ENCODE measurements at places on chromosomes 12 and 14.

DNA sequence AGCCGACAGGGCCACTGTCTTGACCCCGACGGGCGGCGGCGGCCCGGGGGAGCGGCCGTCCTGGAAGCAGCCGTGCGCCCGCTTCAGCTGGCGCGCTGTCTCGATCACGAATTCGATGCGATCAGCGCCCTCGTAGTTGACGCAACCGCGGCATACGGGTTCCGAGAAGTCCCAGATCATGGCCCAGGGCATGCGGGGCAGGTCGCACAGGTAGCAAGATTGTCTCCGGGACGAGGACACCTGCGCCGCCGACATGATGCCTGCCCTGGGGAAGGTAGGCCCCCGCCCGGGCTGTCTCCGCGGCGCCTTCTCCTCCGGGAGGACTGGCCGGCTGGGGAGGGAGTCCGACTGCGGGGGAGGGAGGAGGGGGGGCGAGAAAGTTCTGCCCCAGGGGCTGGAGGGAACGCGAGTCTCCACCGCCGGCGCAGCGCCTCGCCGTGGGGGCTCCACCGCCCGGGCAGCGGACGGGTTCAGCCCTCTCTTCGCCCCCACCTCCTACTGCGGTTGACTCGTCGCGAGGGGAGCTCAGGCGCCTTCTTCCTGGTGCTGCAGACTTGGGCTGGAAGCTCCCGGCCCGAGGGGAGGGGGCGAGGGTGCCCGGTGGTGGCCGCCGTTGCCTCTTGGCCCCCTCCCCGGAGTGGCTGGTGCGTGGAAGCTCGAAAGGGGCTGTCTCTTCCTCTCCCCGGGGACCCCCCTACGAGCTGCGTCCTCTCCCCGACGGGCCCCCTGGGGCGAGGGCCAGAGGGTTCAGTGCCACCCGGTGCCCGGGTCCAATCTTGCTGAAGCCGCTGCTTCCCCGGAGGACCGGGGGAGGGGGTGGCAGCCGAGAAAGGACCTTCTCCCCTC is 747 bp downstream of the IRF2BPL start:
- DNase-seq: peak; percentile 73

DNA sequence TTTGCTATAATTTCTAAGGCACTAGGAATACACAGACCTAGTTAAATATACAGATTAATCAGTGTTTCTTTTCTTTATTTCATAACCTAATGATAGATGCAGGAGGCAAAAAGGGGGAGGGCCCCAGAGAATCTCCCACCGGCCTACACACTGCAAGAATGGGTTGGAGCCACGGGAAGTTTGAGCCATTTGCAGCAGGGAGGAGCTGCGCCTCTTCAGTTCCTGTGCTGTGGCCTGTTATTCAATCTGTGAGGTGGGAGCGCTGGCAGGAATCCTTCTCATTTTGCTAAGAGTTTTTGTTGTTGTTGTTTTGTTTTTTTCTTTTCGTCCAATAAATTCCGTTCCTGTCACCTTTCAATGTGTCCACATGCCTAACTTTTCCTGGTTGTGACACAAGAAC is 251.3 kb upstream of the RPL10L start:
- no peak for DNase-seq

DNA sequence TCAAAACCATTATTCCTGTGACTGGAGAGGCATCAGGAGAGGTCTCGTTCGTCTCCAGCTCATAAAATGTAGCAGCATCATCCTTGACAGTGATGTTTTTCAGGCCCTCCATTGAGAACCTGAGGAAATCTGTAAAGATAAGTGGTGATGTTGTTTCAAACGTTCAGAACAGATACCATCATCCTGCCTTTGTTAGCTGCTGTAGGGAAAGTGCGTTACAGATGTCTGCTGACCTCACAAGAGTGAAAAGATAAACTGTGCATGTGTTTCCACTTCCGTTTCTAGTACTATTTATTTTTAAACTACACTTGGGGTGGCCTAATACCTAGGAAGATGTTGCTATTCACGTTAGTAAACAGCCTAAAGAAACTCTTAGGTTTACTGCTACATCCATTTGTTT is 28.4 kb downstream of the BCL2L14 start:
- DNase-seq: no peak

DNA sequence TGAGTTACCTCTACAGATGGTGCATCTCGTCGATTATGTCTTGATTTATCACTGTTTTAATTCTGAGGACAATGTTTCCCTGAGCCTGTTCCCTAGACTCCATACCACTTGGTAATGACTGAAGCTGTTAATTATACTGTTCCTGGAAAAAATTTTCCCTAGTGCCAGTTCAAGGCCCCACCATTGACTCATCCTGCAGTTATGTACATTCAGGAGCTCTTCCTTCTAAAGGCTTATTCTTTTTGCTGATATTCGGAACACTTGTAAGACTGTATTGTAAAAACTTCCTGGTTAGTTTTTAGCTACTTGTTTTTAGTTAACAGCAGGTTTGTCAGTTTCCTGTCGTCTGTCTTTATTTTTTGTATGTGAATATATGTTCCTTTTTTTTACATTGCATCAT is 30.4 kb upstream of the PPP2R5E start:
- peak; percentile 43 for DNase-seq

- DNase-seq: no peak
Measured at GRCh38 chr12:122412851-122413433, 9.5 kb downstream of the CLIP1 start.

DNA sequence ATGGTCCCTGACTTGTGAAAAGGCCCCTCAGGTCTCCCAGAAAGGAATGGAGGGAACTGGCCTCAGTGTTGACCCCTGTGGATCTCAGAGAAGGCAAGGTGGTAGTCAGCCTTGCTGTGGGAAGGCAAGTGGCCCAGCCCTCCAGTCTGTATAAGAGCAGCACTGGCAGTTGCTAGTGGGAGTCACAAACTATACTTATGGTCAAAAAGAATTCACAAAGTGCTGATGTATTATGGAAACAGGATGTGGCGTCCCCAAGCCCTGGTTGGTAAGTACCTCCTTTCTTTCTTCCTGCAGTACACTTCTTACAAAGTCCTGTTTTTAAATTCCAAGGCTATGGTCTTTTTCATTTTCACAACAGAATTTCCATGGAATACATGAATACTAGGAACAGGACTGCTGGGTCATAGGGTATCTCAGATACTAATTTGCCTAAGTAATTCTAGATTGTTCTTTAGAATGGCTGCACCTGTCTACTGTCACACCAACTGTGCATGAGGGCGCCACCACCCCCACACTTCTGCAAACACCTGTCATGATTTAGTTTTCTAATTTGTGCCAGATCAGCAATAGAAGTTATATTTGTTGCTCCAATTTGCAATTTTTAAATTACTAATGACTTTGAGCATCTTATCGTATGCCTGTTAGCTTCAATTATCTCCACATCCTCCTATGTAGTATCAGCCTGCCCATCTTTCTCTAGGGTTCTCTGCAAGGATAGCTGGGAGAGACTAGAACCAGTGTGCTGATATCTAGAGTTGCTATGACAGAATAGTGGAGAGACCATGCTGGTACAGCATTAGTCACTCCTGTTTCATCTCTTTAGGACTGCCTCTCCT is 40.7 kb upstream of the TMEM263 start:
- no peak for DNase-seq

Data from EL (cell line).